NCI-H1417 treated with DMSO at 0.1 percent for 48 hours (cell line): ENCODE measurements at places on chromosomes 11 and 22.

DNA sequence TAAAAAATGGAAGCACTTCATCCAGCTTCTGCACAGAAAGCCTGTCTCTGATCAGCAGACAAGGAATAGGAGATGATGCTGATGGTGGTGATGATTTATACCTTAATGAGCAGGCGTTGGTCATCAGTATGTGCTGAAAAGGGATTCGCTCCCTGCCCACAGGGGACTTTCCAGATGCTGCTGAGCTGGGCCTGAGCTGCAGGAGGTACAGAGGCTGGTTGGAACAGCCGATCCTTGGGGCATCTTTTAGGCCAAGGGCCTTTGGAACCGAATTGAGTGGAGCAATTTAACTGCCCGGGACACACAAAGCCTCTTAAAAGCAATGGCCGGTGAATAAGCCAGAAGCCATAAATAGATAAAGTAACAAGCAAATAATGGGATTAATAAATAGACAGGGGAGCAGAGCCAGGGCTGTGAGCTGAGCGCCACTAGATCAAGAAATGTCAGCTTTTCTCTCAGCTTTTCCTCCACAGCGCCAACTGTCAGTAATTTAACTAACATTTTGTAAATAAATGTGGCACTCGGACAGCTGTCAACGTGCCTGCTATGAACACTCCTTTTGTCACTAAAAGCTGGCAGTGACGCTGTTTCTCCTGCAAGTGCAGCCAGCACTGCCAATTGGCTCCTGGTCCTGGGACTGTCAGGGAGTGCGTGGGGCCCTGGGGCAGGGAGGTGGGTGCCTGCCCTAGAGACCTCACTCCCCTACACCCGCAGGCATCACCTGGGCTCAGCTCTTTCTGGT lies 562.3 kb downstream of the NTM start:
- DNase-seq: no peak

DNA sequence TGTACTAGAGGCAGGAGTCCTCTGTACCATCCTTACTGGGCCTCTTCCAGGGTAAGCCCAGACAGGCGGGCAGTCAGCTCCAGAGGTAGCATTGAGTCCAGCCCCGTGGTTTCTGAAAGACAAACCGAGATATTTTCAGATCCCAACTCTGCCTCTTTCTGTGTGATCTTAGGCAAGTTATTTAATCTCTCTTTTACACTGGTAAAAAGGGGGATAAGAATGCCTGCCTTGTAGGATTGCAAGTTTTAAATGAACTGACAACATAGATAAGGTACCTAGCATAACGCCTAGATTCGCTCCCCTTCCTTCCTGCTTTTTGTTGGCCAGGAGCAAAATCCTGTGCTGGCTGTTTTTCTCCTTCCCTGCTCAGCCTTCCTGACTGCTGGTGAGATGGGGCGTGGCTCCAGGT lies 56.4 kb upstream of the NNMT start:
- DNase-seq: no peak

- DNase-seq: no peak
Measured at GRCh38 chr22:47280301-47280700, 517.9 kb downstream of the TBC1D22A start.

DNA sequence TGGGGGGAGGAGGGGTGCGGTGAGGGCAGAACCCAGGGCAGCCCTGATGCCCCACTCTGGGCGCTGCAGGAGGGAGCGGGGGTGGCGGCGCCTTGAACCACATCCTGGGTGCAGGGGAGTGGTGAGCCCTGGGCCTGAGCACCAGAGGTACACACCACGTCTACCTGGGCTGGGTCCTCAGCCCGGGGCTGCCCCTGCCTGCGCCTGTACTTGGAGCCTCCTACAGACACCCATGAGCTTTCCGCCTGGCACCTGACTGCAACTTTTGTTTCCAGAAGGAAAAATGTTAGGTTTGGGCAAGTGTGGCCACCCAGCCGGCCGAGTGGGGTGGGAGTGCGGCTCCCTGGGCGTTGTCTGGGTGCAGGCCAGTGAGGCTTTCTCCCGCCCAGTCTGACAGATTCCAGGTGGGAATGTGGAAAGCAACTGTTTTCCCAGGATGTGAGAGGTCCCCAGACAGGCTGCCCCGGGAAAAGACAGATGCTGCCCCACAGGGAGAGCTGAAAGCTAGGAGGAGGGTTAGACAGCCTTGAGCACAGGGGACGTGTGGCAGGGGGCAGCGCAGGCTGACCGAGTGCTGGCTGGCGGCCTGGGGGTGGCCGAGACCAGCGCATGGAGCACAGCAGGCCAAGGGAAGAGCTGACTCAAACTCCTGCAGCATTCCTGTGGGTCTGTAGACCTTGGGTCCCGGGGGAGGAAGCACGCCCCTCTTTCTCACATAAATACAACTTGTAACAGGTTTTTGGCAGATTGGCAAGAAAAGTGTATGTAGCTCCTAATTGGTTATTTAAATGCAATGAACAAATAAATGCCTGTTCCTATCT lies 44.1 kb downstream of the GNB1L start:
- DNase-seq: no peak

- no peak for DNase-seq
Measured at GRCh38 chr11:65416841-65417701, 5.5 kb upstream of the NEAT1 start.

DNA sequence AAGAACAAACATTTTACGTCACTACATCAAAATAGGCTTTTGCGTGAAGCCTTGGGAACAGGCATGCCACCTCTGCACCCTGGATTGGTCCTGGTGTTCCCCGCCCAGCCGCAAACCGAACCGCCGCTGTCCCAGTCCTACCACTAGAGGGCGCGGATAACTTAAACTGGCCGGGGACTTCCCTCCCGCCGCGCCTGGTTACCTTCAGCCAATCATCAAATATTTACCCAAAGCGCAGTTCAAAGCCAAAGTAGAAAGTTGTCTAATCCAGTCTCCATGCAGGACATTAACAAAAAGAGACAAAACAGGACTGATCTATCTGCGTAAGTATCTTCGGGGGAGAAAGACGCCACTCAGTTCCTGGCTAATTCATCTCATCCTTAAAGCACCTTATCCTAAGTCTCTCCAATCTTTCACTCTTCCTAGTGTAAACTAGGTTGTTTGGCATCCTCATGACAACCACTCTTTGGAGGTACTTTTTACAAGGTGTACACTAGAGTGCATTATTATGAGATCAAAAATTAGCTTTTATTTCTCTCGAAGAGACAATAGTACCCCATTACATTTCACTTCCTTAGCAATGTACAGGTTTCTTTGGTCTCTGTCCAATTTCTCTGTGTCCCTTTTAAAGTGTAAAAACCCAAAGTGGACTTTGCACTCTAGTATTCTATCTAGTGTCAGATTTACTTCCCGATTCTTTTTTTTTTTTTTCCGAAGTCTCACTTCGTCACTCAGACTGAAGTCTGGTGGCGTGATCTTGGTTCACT lies 3.9 kb upstream of the CRY2 start:
- no peak for DNase-seq

DNA sequence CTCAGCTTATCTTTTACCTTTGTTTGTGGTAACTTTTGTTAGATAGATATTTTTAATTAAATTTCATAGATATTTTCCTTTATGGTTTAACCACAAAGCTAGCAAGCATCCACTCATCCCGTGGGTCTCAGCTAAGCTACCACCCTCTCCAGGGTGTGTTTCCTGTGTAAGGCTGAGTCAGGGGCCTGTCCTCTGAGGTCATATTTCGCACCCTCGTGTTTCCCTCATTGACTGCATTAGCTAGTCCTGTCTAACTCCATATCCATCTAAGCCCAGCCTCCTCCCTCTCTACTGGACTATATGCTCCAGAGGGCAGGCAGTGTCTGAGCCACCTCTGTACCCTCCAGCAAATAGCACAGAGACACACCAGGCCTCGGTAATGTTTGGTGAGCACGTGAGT lies 16.7 kb downstream of the XRRA1 start:
- DNase-seq: no peak

- no peak for DNase-seq
Measured at GRCh38 chr11:75508051-75508561, 17.6 kb downstream of the GDPD5 start.

DNA sequence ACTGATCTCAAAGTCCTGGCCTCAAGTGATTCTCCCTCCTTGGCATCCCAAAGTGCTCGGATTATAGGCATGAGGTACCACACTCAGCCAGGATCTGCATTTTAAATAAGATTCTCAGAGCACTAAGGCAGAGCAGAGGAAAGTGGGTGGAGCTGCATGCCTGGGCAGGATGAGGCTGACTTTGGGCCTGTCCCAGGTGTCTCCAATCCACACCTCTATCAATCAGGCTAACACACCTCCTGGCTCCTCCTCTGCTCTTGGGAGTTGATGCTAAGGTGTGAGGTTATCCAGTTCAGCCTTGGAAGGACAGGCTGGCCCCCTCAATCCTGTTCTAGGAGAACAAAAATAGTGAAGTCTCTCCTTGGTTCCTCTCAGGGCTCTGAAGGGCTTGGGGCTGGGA lies 30.2 kb upstream of the P2RY2 start:
- no peak for DNase-seq

DNA sequence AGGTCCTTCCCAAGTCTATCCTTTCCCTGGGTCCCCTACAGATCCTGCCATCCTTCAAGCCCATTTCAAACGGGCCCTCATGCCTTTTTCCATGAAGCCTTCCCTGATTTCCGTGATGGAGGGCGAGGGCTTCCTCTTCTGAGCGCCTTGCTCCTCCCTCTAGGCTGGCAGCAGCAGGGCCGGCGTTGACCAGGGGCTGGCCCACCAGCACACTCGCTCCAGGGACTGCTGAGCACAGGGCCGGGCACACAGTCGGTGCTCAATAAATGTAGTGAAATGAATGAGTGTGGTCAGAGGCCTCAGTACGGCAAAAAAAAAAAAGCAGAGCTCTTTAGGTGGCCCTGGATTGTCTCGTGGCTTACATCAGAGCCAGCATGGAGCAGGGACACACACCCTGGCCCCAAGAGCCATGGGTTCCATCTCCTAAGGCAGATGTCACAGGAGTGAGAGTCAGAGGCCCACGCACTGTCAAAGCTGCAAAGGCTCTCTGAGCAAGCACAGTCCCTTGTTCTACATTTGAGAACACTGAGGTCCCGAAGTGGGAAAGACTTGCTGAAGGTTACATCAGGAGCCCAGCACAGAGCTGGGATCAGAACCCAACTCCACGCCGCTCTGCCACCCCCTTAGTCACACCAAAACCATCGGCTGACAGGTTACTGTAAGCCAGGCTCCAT lies 3.1 kb downstream of the IL2RB start:
- DNase-seq: no peak
